ENCODE measurements at places on chromosomes 3 and 15.

GRCh38 chr3:191366675-191367074 is 36.3 kb upstream of the UTS2B start:
- no peak for DNase-seq

GRCh38 chr3:188049606-188050530 is 104.1 kb upstream of the LPP start:
- no peak for DNase-seq

- no peak for DNase-seq
Measured at GRCh38 chr3:148999806-149000205, 8.5 kb downstream of the GYG1 start.

DNA sequence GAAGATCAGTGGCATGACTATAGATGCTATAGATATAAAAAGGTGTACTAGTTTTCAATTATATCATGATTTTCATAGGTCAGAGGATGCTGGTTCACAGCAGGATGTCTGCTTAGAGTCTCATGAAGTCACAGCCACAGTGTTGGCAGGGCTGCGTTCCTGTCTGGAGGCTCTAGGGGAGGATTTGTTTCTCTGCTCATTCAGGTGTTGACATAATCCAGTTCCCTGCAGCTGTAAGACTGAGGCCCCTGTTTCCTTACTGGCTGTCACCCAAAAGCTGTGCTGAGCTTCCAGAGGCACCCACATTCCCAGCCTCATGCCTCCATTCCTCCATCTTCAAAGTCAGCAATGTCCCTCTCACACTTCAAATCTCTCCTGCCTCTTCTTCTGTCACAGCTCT is 170.7 kb downstream of the OCA2 start:
- DNase-seq, result no peak

GRCh38 chr15:67892559-67893377 is 52.9 kb upstream of the RNU6-1 start:
- no peak for DNase-seq

DNA sequence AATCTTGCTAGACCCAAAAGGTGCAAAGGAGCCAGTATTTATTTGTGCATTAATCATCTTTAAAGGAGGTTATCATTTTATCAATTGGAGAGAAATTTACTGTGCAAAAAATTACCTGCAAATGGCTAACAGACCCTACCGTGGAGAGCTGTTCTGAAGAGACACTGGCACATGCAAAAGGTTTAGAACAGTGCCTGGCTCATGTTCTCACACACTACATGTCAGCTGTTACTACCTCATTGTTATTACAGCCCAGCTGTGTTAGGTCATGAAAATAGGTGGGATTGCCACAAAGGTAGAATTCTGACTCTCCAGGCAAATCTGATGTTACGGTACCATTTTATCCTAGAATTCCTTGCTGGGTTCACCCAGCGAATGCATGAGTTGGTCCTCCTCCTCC is 137.3 kb downstream of the SNRK start:
- DNase-seq, result no peak

DNA sequence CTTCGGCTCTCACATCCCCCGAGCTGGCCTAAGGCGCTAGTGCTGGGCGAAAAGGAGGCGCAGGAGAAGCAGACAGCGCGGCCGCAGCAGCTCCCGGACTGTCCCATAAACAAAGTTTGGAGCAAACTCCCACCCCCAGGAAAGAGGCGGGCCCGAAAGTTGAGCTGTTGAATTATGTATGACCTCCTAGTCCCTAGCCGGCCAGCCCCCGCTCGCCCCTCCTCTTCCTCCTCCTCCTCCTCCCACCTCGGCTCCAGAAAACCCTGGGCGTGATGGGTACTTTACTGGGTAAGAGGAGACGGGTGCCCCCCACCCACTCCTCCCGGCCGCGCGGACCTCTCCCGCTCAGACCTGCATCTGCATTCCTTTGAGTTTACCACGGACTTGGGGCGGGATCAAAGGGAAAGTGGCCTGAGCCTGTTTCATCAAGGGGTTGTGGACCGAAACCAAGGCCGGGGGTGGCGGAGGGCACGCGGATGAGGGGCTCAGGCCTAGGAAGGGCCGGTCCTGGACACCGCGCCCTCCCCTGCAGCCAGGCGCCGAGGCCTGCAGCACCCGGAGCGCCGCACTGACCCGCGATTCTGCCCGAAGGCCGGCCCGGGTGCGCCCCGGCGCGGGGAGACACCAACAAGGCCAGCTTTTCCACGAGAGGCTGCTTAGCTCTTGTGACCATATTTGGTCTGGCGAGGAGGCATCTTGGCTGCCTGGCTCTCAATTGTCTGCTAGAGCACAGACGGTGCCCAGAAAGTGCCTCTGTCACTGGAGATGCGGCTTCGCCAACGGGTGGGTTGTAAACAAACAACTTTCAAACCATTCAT is at the start of gene WWTR1:
Gene WWTR1, minus strand, starts transcription at position 100 of the 818 bp plus-strand sequence. CDS start 719 bp downstream, outside the sequence.
- DNase-seq, result peak; percentile 42

DNA sequence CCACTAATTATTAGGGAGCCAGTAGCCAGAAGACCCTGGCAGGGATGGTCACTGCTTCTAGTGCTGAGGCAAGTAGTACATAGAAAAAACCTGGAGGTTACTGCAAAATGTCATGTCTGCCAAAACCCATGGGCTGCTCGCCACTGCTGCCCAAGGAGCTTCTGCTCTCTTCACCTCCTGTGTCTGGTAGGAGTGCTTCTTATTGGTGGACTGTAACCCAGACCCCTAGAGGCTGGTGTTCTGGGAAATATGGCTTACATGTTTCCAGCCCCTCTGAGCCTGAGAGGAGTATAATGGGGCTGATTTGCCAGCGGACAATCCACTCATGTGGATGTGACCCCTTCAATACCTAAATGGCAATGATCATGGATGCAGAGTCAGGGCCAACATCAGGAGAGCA is 286.4 kb downstream of the EPHB1 start:
- peak; percentile 39 for DNase-seq

GRCh38 chr3:71584394-71585011 is 975 bp upstream of the FOXP1 start:
- peak; percentile 41 for DNase-seq

DNA sequence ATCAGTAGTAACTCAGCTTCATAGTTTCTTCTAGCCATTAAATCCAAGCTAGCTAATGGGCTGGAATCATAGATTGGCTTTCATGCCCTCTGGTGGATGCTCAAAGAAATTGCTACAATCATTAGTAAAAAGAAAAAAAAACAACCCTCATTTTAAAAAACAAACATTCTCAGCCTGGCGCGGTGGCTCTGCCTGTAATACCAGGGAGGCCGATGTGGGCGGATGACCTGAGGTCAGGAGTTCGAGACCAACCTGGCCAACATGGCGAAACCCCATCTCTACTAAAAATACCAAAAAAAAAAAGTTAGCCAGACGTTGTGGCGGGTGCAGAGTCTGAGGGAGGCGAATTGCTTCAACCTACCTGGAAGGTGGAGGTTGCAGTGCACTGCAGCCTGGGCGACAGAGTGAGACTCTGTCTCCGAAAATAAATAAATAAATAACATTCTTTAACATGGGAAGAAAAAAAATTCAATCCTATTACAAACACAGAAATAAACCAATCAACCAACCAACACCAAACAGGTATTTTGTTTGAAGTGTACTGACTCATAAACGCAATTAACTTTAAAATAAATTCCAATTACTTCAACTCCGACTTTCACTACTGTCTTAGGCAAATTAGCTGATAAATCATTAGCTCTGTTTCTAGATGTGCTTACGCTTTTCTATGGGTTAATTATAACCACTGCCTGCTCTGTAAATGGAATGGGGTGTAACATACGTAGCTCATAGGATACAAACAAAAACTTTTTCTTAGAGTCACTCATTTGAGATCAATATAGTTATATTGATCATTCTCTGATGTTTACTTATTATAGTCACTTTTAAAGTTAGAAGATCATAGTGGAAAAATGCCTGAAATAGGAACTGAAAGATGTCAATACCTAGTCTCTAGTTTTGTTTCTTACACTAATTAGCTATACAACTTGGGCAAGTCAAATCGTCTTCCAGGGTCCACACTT is 24.9 kb downstream of the TMEM207 start:
- DNase-seq, result peak; percentile 4

GRCh38 chr3:60064210-60065178 is 1014.7 kb upstream of the CFAP20DC start:
- no peak for DNase-seq

Measured in cerebellum (tissue), 4 donors.